ENCODE measurements at places on chromosomes 3 and 15.

GRCh38 chr3:8709801-8710507, 23.6 kb upstream of the CAV3 start:
- DNase-seq, result no peak

DNA sequence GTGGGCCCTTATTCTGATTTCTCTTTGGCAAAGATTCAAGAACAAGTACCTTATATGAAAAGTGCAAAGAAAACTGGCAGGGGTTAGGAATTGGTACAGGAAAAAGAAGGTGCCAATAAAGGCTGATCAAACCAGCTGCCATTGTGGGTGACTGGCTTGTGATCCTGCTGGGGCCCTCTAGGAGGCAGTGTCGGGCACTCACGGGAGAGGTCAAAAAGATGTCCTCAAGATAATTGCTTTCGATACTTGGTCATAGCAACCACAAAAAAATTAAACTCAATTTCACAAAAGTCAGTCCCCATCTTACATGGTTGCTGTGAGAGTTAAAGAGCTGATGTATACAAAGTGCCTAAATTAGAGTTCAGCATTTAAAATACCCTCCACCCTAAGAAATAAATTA, 31.0 kb upstream of the CAV3 start:
- DNase-seq, result no peak

- DNase-seq, result no peak
These were observed 69.7 kb downstream of the USF3 start for GRCh38 chr3:113626503-113627371.

GRCh38 chr3:141129541-141130011, 78.4 kb downstream of the SPSB4 start:
- no peak for DNase-seq

DNA sequence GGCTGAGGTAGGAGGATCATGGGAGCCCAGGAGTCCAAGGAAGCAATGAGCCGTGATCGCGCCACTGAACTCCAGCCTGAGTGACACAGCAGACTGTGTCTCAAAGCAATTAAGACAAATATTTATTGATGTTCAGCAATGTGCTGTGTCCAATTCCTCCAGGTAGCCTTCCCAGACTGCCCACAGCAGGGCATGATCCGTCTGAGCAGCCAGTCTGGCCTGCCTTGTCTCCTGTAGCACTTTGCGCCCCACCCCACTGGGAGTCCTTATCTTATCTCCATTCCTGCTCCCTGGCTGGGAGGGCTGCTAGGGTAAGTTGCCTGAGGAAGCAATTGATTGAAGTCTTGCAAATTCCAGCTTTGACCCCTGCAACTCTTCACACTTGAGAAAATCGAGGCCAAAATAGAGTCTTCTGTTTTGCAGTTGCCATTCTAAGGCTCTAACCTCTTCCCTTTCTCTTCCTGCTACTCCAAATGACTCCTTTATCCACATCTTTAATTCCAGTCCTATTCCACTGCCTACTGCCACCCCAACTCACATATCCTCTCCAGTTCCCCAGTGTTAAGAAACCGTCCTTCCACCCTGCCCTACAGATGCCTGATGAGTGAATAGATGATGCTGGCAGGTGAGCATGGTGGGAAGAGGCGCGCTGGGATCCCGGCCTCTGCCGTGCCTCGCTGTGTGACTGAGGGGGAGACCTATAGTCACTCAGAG, 26.9 kb upstream of the LCTL start:
- no peak for DNase-seq

DNA sequence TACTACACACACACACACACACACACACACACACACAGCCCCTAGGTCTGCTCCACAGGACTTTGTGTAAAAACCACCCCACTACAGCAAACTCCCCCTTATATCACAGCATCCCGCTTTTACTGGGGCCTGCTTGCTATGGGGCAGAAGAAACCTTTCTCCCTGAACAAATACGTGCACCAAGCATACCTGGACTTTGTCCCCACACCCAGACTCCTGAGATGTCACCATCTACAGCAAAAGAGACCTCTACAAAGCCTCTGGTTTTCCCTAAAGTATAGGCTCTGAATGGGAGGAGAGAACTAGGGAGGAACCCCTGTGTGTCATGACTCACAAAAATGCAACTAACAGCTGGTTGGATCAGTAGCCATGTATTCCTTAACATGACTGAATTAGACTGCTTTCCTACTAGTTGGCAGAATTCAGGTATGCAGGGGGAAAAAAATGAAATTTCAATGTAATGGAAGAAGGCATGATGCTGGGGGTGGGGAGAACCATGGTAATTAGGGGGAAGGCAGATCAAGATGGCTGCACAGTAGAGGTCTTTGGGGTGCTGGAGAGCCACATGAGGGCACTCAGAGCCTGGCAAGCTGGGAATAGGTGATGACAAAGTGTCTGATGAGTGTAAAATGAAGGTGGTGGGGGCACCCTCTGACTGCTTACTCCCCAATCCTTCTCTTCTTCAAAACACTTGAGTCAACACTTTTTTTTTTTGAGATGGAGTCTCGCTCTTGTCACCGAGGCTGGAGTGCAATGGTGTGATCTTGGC, 45.9 kb downstream of the DAPK2 start:
- DNase-seq, result peak; percentile 43

- no peak for DNase-seq
These were observed 7.0 kb upstream of the NR2F2 start for GRCh38 chr15:96323319-96324145.

- no peak for DNase-seq
These were observed 42.2 kb downstream of the GMPS start for GRCh38 chr3:155912579-155913190.

DNA sequence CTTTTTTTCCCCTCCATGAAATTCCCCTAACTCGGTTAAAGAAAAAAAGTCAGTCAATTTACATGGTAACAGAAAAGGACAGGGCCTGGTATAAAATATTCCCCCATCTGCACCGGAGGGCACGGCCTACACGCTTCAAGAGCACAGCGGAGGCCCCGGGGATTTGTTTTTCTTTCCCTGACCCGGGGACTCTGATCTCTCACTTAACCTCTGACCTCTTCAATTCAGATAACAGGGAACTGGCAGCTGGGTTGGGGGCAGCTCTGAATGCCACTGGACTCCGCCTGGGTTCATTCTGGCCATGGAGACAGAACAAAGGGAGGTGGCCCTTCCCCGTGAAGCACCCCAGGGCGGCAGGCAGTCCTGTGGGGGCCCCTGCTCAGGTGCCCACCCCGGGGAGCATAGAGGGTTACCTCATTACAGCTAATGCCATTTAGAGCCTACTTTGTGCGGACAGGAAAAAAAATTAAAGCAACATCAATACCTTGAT, 257.5 kb downstream of the SHQ1 start:
- no peak for DNase-seq

- DNase-seq, result no peak
These were observed 24.4 kb downstream of the TMEM45A start for GRCh38 chr3:100516838-100517237.

DNA sequence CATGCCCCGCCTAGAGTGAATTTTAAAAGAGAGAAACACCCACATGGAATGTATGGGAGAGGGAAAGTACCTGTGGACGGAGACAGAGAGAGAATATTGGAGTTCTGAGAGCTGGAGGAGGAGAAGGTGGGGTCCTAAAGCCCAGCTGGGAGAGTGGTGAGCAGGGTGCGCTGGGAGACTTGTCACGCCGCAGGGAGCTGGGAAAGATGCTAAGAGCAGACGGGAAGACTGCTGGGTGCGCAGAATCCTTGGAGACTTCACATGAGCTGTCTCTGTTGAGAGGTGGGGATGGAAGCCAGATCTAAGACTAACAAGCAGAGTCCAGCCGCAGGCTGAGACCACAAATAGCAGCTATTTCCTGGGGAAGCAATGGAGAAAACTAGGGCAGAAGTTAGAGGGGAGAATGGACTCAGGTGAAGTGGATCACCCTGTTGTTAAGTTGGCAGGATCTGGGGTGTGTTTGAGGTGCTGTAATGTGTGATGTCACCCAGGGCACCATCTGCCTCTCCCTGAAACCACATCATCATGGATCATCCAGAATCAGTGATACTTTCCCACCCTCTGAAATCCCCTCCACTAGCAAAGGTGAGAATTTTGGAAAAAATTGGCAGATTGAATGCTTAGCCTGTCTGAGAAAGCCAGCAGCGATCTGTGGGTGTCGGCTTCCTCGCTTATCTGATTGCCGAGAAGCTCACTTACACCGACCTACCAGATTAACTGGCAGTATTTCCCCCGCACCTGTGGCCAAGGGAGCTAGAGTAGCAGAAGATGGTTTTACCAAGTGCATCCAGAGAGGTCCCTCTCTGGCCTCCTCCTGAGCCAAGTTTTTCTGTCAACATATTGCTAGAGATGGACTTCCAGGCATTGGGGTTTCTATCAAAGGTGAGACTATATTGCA, 174.8 kb upstream of the BHLHE40 start:
- DNase-seq, result no peak

DNA sequence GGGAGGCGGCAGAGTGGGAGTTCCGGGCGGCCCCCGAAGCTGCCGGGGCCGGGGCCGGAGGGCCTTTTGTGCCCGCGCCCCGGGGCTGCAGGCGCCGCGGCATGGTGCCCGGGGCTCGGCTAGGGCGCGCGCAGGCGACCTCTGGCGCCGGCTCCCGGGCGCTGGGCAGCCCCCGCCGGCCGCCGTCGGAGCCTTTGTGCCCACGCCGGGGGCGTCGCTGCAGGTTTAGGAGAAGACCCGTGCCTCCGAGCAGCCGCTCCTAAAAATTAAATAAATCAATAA, 299 bp downstream of the PAQR9 start:
- no peak for DNase-seq

GRCh38 chr3:4601892-4602291, 108.7 kb downstream of the ITPR1 start:
- DNase-seq, result no peak

DNA sequence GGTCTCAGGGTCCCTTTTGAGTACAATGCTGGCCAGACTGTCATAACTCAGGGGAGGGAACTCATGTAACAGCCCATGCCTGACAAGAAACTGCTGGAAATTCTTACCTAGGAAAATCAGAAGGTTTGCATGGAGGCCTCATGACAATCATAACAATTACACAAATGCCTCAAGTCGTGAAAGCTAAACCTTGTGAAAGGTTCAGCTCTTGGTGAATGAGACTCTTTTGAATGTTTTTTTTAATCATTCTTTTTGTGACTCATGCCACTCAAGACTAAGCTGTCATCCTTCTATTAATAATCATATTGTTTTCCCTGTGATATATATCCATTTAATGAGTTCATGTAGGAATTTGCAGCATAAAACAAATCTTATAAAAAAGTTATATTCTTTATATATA, 61.4 kb upstream of the LEKR1 start:
- DNase-seq, result no peak

GRCh38 chr3:136696797-136697196, 55.4 kb downstream of the STAG1 start:
- DNase-seq, result no peak

DNA sequence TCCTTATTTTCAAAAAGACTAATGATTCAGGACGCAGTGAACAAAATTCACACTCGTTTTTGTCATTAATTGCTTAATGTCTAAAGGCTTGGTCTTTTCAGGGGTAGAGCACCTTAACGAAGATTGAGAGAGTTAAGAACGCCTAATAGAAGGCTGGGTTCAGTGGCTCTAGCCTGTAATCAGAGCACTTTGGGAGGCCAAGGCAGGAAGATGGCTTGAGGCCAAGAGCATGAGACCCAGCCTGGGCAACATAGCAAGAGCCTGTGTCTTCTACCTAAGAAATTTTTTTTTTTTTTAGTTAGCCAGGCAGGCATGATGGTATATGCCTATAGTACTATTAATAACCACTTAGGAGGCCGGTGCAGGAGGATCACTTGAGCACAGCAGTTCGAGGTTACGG, 7.5 kb downstream of the PIK3CB start:
- no peak for DNase-seq

DNA sequence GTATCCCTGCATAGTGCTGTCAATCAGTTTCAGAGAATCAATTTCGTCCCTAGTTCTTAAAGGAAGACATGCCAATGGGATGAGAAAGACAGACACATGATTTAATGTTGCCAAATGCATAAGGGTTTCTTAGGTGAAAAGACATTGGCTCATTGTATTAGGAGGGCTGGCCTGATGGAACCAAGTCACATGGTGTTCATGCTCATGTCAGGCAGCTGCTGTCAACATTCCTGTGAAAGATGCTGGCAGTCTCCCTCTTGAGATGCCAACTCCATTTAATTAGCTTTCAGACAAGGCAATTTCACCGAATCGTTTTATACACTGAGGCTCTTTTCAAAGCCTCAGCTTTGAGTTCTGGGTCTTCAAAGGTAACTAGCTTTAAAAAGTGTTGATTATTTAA, 16.1 kb upstream of the IL1RAP start:
- DNase-seq, result peak; percentile 78

DNA sequence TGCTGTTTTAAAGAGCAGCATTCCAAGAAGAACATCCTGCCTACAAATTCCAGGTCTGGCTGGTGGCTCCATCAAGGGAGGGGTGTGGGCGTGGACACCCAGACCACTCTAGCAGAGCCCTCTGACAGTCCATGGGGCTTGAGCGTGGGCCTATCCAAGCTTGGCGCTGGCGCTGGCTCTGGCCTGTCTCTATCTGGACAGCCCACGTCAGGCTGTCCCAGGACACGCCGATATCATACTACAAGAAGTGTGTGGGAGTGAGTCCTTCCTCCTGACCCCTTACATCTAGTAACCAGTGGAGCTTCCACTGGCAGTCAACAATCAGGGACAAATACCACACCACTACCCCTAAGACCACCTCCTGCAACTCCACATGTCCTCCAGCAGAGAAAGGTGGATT, 17.1 kb upstream of the DUSP7 start:
- DNase-seq, result no peak

GRCh38 chr3:4021162-4021561, 221.9 kb downstream of the LRRN1 start:
- DNase-seq, result no peak

DNA sequence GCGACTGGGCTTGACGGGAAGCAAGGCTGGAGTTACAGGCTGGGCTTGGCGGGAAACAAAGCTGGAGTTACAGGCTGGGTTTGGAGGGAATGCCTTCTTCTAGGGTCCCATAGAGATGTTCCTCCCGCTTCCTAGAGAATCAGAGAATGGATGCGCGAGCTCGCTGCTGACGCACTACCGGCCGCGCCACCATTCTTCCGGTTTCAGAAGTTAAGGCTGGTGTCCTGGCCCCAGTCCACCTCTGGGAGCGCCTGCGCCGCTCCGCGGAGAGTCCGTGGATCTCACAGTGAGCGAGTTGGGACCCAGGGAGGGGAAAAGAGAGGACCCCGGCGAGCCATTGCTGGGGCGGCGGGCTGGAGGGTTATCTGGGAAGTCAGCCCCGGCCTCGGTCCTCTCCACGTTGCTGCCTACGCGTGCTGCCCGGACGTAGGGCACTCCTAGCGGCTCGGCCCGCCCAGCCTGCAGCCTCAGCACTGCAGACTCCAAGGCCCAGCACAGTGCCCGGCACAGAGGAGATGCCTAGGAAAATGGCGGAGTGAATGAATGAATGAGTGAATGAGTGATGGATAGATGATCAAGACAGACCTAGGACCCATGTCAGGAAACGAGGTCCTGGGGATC, at the start of gene ZNF502:
TSS of gene ZNF502 (plus strand) at position 206 of the 621 bp plus-strand sequence. CDS start 7,602 bp downstream, outside the sequence.
- DNase-seq, result peak; percentile 94
